ENCODE measurements at places on chromosomes 1 and 21.

GRCh38 chr21:31634993-31635392, 24.5 kb upstream of the SOD1 start:
- DNase-seq = no peak

GRCh38 chr1:69139007-69139406, 428.7 kb upstream of the LRRC7 start:
- DNase-seq = no peak

- no peak for DNase-seq
Observed at GRCh38 chr21:40130476-40130875, 263.2 kb downstream of the PCP4 start.

- DNase-seq = no peak
Observed at GRCh38 chr1:154404511-154404931, 622 bp upstream of the IL6R start.

DNA sequence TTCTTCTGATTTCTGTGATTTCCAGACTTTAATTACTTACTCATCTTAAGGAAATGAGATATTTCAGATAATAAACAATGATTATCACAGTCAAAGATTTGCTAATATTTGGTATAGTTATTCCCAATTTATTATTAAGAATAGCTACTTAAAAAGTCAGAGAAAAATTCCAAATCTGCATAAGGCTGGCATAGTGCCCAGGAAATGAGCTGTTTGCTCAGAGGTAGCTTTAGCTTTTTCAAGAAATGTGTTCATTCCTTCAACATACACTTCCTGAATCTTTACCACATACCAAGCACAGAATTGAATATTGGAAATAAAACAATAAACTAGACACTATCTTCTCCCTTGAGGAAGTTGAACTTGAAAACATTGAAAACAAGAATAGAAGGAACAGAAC, 44.3 kb upstream of the KCNK1 start:
- no peak for DNase-seq

DNA sequence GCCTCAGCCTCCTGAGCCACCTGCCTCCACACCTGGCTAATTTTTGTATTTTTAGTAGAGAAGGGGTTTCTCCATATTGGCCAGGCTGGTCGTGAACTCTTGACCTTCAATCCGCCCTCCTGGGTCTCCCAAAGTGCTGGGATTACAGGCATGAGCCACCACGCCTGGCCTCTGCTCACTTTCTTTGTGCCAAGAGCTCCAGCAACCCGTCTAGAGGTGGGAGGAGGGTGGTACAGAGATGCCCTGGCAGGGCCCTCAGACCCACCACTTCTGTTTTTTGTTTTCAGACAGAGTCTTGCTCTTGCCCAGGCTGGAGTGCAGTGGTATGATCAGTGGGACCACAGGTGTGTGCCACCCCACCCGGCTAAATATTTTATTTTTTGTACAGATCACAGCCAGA, 6.9 kb upstream of the SYNC start:
- DNase-seq = no peak

DNA sequence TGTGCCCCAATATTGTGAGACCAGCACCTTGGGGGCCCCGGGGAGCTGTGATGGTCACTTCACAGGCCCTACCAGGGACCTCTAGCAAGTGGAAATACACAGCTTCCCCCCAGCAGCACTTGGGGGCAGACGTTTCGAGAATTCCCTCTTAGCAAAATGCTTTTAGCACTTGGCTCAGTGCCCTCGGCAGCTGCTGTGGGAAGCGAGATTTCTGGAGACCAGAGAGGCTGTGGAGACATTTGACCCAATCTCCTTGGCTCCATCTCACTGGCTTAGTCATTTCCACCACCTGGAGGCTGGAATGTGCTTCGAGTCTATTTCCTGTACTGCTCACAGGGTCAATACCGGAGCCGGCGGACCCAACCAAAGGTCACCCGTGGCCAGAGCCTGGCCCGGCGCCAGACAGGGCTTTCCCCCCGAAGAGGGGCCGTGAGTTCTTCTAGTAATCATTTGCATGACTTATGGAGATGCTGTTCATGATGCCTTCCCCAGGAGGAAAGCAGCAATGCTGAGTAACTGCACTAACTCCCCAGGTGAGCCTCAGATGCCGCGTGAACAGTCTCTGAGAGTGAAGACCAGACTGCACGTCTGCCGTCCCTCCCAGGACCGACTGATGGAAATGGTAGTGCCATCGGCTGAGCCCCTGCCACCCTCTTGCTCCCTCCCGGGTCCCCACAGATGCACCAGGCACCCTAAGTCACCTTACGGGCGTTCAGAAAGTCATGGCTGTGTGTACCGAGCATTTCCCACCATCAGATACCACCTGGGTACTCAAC, 4.4 kb upstream of the C2CD2 start:
- no peak for DNase-seq

DNA sequence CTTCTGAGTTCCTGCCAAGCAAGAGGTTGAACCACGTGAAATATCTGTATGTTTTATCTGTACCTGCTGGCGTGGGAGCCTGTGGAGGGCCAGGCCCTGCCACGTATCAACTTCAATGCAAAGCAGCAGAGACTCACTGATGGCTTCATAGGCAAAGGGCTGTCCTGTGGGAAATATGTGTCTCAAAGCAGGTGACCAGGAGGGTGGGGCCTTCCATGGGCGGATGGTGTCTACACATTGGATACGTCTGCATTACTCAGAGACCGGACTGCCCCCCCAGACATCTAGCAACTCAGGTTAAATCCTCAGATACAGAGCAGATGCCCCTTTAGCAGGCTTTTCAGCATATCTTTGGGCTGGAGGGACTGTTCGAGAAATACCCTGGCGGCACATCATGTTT, 210.8 kb upstream of the C1orf174 start:
- DNase-seq = no peak

DNA sequence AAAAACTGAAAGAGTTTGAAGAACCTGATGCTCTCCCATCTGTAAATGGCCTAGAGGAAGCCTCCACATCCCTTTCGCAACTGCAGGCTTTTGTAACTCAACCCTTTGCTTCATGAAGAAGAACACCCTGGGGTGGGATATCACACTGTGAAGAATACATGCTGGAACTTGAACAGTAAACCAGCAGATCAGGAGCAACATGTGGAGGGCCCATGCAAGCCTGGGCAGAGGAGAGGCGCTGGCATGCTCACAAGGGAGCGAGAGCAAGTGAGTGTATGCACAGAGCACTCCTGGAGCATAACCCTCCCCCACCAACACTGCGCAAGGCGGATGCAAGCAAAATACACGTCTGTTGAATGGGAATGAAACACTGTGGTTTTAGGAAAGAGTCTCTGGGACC, 24.6 kb upstream of the SPAG17 start:
- DNase-seq = no peak

- DNase-seq = no peak
Observed at GRCh38 chr1:165056914-165057313, 299.6 kb downstream of the LMX1A start.

DNA sequence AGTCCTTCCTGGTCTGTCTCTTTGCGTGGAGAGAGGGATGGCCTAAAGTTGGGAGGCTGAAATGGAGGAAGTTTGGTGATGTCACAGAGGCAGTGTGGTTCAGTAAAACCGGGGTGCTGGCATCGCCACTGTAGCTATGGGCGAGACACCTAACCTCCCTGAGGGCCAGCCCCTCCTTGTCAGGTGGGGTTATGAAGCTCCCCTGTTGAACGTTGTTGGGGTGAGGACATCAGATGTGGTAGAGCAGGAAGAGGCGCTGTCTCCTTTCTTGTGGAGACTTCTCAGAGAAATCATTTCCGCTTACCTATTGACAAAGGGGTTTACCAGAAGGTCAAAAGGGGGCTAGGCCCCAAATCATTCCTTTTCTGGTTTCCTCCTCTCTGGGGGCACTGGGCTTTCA, 294.7 kb downstream of the SIPA1L2 start:
- no peak for DNase-seq

DNA sequence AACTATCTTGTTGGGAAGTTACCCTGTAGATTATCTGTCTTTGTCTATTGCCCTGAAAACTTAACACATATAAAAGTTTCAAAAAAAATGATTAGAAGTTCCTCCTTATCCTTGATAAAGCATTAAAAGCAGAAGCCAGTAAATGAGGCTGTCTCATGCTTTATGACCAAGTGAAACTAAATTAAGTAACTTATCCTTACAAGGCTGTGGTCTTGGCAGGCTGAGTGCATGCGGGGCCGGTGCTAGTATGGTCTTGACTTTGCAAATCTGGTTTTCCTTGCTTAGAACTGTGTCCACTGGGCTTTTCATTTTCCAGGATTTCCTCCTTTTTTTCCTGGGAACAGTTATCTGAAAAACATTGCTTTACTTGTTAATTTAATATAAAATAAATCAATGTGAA, 43.1 kb downstream of the PCNX2 start:
- DNase-seq = no peak

- DNase-seq = no peak
Observed at GRCh38 chr1:84698151-84699110, 8.2 kb upstream of the SSX2IP start.

- no peak for DNase-seq
Observed at GRCh38 chr1:226093621-226094020, 31.1 kb downstream of the H3-3A start.

DNA sequence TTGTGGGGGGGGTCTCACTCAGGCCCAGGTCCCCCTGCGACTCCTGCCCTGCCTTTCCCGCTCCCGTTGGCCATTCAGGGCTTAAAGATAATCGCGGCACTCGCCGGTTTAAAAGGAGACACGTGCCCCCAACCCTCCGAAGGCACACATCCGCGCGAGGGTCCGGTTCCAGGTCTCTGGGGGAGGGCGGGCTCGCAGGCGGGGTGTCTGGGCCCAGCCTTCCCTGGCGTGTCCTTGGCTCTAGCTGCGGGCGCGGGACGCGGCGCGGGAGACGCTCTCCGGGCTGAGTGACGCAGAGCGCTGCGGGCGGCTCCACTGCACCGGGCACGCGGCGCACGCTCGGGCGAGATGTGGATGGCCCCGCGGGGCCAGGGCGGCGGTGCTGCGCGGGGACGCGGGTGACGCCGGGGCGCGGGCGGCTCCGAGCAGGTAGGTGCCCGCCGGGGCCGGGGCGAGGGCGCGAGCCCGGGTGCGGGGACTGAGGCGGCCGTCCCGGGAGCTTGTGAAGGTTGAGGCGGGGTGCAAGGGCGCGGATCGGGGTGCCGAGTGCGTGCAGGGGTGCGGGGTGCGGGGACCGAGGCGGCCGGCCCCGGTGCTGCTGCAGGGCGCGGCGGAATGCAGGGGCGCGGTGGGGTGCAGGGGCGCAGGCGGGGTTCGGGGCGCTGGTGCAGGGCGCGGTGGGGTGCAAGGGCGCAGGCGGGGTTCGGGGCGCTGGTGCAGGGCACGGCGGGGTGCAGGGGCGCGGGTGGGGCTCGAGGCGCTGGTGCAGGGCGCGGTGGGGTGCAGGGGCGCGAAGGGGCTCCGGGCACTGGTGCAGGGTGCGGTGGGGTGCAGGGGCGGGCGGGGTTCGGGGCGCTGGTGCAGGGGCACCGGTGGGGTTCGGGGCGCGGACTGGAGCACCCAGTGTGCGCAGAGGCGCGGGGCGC, 3.3 kb upstream of the TRPM2 start:
- DNase-seq = no peak

GRCh38 chr1:236795757-236796667, 920 bp downstream of the MTR start:
- DNase-seq = no peak

DNA sequence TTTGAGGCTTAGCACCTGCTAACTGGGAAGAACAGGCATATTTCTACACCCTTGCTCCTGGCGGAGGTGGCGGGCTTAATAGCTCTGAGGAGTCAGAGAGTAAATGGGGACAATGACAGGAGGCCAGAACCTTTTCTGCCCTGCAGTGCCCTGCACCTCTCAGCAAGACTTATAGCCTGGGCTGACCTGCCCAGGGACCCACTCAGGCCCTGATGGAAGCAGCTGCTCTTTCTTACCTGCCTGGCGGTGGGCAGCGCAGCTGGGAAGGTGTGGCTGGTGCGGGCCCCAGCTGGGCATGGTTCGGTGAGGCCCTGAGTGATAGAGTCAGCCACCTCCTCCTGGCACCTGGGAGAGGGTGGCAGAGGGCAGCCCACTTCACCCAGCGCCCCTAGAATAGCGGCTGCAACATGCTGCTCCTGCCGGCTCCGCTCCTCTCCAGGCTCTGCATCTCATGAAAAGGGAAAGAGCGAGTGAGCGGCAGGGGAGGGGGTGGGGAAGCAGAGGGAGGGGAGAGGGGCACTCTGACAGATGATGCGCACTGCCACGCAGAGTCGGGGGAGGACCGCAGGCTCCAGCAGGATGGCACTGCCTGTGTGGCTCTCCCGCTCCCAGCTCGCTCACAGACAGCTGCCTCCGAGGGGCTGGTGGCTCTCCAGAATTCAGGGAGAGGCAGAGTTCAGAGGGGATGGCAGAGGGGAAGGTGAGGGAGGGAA, at the start of gene RGS8:
Gene RGS8 (minus strand): TSS at position 472 of the 713 bp plus-strand sequence. CDS start 14,938 bp downstream, outside the sequence.
- DNase-seq = no peak

- no peak for DNase-seq
Observed at GRCh38 chr1:157369808-157370521, 182.3 kb downstream of the FCRL5 start.
